ENCODE measurements at places on chromosomes 4 and X. TPM values are rescaled to one million over a fixed set of nuclear protein-coding genes. Genes with fewer than 3 reads are reported as not detected.

The HSFX2 gene
- not detected for total RNA-seq

The PUDP gene
- 7.9 TPM for total RNA-seq

The F8A1 gene
- total RNA-seq: 2.2 TPM

The ERAS gene
- total RNA-seq: not detected

The GPC4 gene
- 4.7 TPM for total RNA-seq

The MAMLD1 gene
- total RNA-seq: 3.7 TPM

The WDR17 gene
- total RNA-seq: 42.8 TPM

The SHROOM2 gene
- 17.9 TPM for total RNA-seq
